ENCODE measurements at places on chromosomes 1 and 21.

- DNase-seq: no peak
Observed at GRCh38 chr1:161962091-161962887, 61.4 kb downstream of the OLFML2B start.

DNA sequence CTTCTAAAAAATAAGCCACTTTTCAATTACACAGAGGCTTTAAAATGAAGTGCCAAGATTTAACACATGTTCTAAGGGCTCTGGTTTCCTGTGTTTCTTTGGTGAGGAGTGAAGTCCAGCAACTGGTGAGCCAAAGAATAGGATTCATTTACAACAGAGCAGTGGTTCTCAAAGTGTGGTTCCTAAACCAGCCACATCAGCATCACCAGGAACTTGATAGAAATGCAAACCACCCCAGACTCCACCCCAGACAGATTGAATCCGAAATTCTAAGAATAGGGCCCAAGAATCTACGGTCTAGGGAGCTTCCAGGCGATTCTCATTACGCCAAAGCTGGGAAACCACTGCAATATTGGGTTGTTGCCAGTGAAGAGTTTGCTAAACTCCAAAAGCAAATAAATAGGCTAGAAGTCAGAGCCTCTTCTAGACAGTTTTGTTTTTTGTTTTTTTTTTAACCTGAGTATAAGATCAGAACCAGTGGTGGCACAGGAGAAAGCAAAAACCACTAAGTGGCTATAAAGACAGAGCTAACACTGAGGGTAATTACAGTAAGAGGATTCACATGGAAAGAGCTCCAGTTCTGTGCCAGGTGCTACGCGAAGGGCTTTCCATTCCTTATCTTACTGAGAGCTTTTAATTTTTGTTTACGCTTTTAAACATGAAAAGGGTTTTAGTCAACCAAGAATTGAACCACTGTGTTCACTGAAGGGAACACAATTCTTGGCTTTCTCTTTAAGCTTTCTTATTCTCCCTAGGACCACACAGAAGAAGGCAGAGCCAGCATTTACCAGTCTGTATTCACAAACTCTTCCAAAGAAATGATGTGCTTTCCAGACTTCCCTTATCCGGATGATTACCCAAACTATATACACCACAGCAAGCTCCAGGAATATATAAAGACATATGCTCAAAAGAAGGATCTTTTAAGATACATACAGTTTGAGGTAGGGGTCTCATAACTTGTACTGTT, 42.4 kb upstream of the FMO2 start:
- no peak for DNase-seq

- peak; percentile 92 for DNase-seq
Observed at GRCh38 chr1:109901524-109902145, 9.0 kb upstream of the CSF1 start.

DNA sequence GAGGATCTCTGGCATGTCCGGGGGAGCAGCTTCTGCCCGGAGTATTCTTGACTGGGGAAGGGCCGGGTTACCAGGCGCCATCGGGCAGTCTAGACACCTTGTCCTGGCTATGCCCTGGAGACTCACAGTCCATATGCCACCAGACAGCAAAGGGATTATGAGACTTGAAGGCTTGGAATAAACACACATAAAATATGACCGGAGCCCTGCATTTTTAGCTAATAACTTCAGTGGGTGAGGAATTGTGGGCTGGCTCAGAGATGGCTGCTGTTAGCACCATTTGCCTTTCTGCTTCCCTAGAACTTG, 15.5 kb downstream of the NTPCR start:
- no peak for DNase-seq

GRCh38 chr1:111175349-111175748, 25.1 kb downstream of the DENND2D start:
- no peak for DNase-seq

DNA sequence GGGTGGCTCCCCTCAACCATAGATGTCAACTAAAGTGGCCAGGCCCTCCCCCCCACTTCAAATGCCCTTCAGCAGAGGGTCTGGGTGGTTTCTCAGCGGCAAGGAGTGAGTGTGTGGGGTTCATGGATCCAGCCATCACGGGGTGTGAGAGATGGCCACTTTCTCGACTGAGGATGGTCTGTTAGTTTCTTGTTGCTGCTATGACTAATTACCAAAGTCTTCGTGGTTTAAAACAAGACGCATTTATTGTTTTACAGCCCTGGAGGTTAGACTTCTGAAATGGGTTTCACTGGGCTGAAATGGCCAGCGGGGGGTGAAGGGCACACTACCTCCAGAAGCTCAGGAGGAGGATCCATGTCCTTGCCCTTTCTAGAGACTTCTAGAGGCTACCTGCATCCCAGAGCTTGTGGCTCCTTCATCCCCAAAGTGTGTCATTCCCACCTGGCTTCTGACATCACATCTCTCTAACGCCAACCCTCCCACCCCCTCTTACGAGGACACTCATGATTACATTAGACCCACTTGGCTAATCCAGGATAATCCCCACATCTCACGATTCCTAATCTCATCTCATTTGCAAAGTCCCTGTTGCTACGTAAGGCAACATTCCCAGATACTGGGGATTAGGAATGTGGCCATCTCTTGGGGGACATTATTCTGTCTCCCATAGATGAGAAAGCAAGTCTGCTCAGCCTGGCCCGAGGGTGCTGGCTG, 53.0 kb downstream of the EPHB2 start:
- DNase-seq: no peak

DNA sequence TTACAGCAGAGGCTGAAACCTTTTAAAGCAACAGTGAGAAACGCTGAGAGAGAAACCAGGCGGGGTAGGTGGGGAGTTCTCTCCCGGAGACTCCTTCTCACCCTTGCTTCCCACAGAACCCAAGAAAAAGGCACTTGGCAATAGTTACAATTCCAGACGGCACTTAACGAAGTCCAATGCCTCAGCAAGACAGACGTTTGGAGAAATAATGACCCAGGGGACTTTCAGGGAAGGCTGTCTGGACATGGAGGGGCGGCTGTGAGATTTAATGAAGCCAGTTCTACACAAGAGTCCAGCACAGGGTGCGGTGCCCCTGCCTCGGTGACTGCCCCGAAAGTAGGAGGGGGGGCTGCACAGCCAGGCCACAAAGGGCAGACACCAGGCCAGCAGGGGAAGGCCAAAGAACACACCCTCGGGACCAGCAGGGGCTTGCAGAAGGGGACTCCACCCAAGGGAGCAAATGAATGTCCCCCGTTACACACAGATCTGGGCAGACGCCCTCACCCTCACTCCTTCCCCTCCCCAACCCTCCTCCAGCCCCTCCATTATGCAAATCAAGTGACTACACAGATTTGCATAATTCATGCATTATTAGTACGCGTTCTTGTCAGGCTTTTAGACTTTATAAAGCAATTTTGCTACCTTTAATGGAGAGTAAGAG, 26.3 kb downstream of the KCNN3 start:
- DNase-seq: no peak

DNA sequence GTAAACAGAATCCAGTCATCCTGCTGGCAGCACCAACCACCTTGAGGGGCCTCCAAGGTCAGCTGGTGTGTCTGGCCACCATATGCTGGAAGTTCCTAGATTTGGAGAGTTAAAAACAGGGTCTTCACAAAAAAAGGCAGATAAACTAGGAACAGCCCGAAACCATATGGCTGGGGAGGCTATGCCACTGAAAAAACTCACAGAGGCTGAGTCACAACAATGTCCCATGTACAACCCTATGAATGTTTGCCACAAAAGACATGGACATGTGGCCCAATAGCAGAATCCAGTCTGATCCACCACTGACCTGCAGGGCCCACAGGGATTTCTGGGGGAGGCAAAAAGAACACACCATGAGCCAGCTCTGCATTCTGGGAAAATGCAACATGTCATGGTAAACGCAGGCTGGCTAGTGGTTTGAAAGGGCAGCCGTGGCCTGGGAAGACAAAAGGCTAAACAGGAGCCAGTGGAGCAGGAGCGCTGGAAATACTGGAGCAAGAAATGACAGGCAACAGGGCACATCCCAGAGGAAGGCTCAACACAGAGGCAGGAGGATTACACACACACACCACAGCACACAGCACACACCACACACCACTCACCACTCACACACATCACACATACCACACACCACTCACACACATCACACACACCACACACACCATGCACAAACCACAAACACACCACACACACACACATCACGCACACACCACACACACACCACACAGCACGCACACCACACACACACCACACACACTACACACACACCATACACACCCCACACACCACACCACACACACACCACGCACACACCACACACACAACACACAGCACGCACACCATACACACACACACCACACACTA, 55.4 kb downstream of the HSF2BP start:
- DNase-seq: no peak

DNA sequence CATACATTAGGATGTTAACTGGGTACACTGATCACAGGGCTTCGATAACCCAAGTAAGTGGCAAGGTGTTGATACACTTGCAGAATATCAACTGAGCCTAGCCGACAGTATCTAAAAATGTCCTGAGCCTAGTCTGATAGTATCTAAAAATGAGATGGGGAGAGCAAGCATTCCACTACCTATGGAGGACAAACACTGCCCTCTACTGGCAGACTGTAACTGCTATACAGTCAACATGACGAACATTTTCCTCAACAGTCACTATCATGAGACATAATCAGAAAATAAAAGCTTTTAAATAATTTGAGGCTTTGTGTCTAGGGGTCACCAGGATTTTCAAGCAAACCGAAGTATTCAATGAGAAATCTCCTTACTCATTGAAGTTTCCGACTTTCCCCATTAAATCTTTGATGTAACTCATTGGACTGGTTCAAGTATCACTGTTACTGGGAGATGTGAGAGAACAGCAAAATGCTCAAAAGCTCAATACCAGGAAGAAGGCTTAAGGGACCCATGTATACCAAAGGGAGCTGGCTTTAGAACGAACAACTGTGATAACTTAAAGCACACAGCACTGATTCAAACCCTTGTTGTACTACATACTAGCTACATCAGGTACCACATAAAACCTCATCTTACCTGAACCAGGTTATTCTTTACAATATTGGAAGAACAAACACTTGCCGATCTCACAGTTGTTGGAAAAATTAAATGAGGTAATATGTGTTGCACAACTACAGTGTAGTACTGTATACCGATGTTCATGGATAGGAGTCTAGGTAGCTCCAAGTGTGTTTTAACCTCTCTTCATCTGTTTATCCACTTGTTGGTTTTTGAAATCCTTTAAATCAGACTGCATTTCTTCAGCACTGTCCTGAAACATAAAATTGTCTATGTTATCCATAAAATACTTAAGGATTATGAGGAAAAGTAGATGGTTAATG, 31.1 kb upstream of the SLC45A3 start:
- peak; percentile 79 for DNase-seq

- peak; percentile 51 for DNase-seq
Observed at GRCh38 chr1:50968821-50969610, 1.0 kb upstream of the CDKN2C start.

GRCh38 chr1:83997631-83998030, 1.3 kb downstream of the TTLL7 start:
- DNase-seq: no peak

DNA sequence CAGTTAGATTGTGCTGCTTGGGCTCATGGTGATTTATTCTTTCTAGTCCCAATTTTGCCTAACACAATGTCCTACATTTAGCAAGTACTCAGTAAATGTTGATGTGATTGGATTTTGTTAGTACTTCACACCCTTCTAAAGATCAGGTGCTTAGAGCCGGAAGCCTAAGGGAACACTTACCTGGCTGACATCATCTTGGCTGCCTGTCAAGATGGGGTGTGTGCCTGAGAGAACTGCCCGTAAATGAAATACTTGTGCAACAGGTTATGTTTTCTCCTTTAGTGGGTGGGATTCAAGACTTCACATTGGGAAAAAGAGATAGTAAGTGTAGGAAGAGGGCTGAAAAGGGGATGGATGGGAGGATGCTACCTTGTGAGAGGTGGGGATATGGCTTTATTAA, 75.5 kb upstream of the MACF1 start:
- DNase-seq: no peak

- no peak for DNase-seq
Observed at GRCh38 chr1:24151175-24151533, 8.2 kb upstream of the IL22RA1 start.

- no peak for DNase-seq
Observed at GRCh38 chr1:208433971-208434370, 189.8 kb upstream of the PLXNA2 start.

DNA sequence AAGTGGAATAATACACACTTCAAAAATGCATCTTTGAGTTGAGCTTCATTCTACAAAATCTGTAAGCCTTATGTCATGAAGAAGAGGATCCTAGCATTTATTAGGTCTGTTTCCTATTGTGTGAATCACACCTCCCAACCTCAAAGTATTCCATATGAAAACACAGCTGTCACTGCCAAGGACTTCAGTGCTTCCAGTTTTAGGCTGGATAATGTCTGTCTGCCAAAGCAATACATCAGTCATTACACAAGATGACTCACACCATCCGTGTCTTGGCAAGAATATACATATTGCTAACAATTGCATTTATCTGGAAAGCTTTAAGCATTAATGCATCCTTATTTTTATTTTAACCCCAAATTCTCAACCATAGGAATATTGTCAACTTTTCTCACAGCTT, 125.7 kb upstream of the TMPRSS15 start:
- no peak for DNase-seq

DNA sequence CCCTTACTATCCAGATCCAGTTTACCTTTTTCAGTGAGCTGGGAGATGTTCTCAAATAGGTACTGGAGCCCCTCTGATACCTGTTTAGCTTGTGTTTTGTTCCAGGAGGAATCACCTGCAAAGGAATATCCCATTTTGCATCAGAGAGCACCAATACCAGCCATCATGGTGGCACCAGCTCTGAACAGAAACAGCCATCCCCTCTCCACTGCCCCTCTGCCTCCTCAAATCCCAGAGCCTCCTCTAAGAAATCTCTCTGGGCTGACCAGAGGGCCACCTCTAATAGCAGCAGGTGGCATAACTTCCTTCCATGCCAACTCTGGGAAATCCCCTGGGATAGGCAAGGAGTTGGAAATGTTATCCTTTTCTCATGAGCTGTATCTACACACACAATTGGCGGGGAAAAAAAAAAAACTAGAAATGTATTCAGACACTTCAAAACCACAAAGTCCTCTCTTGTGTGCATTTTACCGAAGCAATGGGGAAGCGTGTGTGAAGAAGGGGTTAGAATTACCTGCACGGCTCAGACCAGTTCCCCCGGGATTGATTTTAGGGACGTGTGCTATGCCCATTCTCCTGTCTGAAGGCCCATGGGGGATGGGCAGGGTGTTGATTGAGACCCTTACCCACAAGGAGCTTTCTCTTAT, 2.4 kb downstream of the PGLYRP4 start:
- DNase-seq: no peak

GRCh38 chr1:4933232-4933631, 278.8 kb downstream of the AJAP1 start:
- no peak for DNase-seq

DNA sequence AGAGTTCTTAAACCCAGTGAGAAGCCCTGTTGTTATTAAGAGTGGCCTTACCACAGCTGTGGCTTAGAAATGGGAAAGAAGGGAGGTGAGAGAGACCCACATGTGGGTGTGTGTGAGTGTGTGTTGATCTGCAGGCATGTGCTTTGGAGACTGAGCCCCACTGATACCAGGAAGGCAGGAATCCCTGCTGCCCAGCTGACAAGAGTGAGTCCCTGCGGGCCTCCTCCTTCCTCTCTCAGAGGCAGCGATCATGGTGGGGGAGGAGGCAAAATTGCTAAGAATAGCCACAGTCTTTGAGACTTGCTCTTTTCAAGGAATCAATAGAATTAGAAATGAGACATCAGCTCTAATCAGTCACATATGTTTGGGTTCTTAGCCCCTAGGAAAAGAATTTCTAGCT, 87.0 kb upstream of the WARS2 start:
- DNase-seq: peak; percentile 4

- DNase-seq: peak; percentile 23
Observed at GRCh38 chr1:78676347-78676982, 26.8 kb downstream of the IFI44 start.

- DNase-seq: peak; percentile 45
Observed at GRCh38 chr1:10283318-10283984, 73.1 kb downstream of the KIF1B start.
